ENCODE measurements at places on chromosomes 3 and 15.

- no peak for DNase-seq
Observed at GRCh38 chr15:73694419-73694818, 10.2 kb downstream of the CD276 start.

GRCh38 chr3:161163297-161163696 is 57.8 kb upstream of the NMD3 start:
- DNase-seq = no peak

DNA sequence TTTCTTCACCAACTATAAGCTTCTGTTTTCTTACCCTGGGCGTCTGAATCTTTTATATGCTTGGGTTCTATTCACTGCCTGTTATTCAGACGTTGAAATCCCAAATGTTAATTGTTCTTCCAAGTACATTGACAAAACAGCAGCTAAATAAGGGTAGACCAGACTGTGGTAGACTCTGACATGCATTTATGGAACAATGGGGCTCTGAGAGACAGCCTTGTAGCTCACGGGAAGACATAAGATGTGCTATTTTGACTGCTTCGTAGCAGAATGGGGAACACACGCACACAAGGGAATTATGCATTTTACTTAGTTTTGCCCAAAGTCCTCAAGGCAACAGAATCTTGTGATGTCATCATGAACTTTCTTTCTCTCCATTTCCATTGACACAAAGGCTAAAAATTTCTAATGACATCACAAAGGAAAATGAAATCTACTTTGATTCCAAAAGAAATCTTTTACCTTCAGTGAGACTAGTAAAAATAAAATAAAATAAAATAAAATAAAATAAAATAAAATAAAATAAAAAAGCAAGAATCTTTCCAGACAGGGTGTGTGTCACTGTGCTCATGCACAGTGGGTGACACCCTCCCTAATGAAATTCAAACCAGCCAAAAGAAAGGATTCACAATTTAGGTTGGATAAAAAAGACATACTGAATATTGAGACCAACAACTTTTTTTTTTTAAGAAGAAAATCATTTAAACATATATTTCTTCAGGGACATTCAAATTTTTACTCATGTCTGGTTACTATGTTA is 346.6 kb downstream of the ZBTB20 start:
- DNase-seq = no peak

DNA sequence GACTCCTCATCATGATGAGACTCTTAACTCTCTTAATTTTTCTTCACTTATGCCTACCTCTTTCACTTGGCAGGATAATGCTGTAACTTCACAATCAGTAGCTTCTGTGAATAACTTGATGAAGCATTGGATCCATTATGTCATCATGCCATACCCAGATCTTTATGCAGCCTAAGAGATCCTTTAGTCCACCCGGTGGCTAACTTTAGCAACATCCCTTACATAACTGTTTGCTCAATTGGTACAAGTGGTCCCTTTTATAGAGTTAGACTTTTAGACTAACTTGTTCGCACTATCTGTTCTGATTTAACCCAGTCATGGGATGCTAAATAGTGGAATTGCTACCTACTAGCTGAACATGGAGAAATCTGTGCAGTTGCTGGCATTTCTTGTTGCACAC is 184.5 kb downstream of the USP13 start:
- no peak for DNase-seq

- DNase-seq = no peak
Observed at GRCh38 chr3:68878322-68878721, 54.0 kb downstream of the TAFA4 start.

GRCh38 chr15:81322676-81323253 is 1.2 kb downstream of the STARD5 start:
- DNase-seq = no peak

GRCh38 chr3:74844428-74844827 is 230.0 kb upstream of the CNTN3 start:
- no peak for DNase-seq

DNA sequence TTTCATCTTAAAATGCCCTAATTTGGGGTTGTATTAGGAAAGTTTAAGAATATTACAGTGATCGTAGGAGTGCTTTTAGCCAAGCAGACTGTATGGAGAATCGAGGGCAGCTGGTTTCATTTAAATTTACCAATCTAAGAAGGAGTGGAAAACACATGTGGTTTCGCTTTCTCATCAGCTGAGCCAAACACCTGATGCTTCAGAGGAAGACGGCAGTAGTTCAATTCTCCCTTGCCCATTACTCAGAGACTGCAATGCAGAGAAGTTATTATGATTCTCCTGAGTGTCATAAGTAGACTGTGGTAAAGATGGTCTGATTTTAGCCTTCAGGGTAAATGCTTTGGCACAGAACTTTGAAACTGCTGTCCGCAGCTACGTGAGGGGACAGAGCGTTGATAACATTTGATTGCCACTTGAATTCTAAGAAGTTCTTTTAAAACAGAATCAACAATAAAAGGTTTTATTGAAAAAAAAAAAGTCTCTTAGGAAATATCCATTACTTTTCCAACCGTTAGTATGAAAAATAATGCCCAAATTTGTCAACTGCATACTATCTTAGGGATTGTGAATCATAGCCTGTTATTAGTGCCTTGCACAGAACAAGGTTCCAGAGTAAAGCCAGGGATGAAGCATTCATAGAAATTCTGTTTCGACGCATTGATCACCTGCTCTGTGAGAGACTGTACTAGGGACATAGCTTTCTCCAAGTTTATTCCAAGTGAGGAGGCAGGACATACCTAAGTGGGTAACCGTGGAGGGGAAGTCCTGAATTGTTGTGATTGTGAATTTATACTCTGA is 25.6 kb downstream of the LYSMD4 start:
- DNase-seq = no peak

- no peak for DNase-seq
Observed at GRCh38 chr3:23701716-23702597, 103.8 kb upstream of the UBE2E1 start.

GRCh38 chr3:39346785-39347585 is 17.5 kb downstream of the CCR8 start:
- DNase-seq = no peak

DNA sequence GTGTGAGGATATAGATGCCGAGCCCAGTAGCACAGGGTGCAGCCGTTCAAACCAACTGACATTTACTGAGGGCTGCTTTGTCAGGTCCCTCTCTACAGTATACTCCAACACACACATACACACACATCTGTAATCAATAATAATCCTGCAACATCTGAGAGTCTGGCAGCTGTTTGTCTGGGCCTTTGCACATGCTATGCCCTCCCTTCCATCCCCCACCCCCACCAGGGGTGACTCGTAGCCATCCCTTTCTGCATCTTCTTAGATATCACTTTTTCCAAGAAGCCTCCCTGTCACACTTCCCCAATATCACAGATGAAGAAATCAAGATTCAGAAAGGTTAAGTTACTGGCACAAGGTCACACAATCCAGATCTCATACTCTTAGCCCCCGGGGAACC is 13.7 kb downstream of the SPATA12 start:
- DNase-seq = no peak

DNA sequence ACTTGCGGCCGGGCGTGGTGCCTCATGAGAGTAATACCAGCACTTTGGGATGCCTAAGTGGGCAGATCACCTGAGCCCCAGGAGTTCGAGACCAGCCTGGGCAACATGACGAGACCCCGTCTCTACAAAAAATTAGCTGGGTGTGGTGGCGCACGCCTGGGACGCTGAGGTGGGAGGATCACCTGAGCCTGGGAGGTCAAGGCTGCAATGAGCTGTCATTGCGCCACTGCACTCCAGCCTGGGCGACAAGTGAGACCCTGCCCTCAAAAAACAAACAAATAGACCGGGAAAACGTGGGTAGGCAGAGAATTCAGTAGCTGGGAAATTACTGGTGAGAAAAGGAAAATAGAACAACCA is 667 bp downstream of the UMPS start:
- no peak for DNase-seq

- no peak for DNase-seq
Observed at GRCh38 chr15:70955151-70955550, 62.5 kb downstream of the LRRC49 start.

GRCh38 chr3:138879541-138880380 is 45.0 kb upstream of the PIK3CB start:
- DNase-seq = no peak

DNA sequence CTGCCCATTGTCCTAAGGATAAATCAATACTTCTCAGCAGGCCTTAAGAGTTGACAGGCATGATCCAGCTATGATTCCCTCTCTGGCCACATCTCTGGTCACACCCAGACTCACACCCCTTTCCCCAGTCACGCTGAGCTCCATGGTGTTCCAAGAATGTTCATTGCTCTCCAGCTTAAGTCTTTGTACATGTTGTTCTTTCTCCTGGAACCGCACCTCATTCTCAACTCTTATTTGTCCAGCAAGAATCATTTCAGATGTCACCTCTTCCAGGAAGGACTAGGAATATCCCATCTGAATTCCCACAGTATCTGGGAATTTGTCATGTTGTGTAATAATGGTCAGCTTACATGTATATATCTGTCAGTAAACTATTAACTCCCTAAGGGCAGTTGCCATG is 118.3 kb upstream of the GALNT15 start:
- no peak for DNase-seq

DNA sequence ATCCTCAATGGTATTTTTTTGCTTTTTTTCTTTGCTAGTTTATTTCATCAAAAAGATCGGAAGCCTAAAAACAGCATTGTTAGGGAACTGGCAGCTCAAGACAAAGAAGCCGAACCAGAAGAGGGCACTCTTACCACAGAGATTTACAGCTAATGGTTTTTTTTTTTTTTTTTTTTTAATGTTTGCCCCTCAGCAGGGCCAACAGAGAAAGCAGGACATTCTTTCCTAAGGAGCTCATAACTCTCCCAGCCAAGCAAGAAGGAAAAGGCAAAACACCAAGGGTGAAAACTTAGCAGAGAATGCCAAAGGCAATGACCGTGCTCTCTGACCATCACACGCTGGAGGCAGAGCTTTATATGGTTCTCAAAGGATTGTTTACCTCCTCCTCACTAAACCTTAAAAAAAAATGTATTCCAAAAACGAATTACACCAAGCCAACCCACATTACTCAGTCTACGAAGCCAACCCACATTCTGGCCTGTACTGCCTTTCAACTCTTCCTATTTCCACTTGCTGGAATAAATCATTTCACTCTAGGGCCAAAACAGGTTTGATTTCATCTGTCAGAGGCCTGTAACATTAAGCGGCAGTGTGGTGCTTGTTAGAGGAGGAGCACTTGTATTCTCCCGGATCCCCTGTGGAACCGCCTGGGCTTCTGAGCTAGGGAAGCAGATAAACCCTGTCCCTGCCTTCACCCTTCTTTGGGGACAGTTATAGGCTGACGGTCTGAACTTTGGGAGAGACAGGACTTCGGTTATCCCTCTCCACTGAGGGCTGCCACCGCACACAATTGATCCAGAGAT is 35.6 kb upstream of the GYG1 start:
- DNase-seq = no peak

DNA sequence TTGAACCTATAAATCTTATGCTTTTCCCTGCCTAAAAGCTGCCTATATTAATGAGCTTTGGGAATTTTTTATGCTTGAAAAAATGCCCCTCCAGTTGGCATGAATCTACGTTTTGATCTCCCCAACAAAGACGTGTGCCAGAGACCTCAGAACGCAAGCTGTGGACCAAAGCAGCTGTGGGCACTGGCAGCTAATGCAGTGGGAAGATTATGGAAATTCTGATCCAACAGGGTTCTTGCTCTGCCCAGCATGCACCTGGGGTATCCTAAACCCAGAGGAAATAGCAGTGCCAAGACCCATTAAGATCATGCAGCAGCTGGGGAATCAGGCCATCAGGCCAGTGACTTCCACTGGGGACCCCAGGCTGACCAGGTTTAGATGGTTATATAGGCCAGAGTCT is 423.0 kb downstream of the ZBBX start:
- no peak for DNase-seq

DNA sequence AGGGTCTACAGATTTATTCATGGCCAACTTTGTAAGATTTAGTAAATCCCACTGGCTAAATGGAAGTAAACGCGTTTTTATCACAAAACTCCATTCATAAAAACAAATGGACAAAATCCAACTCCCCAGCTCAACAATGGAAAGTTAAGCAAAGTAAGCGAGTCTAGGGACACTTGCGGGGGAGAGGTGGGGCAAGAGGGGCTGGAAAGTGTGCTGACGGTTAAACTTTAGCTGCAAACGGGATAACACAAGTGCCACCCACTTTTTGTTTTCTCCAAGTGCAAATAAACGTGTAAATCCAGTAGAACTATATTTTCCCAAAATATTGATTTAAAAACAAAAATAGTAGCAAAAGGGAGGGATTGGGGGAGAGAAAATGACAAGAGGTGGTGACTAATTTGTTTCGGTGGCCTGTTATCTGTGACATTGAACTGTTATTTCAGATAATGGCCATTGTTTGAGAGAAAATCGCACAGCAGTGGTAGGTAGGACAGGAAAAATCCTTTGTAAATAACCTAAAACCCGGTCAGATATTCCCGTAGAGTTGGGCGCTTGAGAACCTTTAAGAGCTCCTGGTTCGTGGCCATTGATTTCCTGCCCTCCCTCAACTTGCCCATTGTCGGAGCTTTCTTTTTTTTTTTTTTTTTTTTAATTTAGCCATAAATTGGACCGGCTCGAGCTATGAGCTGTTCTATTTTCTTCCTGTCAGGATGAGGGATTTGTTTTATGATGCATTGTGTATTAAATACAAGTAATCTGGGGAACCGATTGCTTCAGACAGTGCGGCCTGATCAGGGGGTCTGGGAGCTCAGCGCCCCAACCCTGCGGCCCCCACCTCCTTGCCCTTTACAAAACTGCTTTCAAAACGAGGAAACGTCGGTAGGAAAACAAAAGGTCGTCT is 514.8 kb downstream of the MECOM start:
- DNase-seq = no peak

DNA sequence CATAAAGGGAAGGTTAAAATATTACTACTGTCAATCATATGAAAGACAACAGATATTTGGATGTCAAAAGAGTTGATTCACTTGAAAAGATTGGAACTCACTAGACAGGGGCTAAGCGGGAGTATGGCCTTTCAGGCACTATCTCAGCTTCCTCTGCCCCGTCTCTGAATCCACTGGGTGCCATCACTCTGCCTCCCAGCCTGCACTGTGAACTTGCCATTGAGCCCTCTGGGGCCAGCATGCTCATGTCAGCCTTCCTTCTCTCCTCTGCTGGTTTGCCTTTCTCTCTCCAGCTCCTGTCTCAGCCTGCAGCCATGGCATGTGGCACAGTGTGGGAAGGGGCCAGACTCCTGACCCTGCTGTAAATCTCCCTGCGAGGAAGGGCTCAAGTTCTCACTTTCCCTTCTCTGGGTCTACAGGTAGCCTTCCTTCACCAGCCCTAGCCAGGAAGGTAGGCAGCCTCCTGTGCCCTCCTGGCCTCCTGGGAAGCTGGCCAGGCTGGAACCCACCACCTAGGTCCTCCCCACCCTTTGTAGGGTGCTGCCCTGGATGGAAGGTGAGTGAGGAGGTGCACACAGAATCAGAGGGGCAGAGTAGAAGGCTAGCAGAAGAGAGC is 54.0 kb upstream of the SLCO2A1 start:
- no peak for DNase-seq

All from stimulated activated CD4-positive, alpha-beta T cell treated with anti-CD3 and anti-CD28 coated beads, TNF-alpha, amount 100 ng/mL, for 24 hours (primary cell).